Lung (tissue), 17 donors: ENCODE measurements at places on chromosomes 2 and 18. TPM values are rescaled to one million over a fixed set of nuclear protein-coding genes. Genes with fewer than 3 reads are reported as not detected.
A peak's percentile ranks its signal among the peaks of the same experiment; 100 is the strongest.

Gene PECR
- 14.3 TPM for total RNA-seq

- no peak for DNase-seq
These were observed 116.7 kb downstream of the DSC3 start for GRCh38 chr18:30925795-30926194.

GRCh38 chr2:216274194-216274840 lies 98.0 kb downstream of the MARCHF4 start:
- no peak for DNase-seq

GRCh38 chr2:86020984-86021383 lies 84.7 kb downstream of the POLR1A start:
- DNase-seq: peak; percentile 73

DNA sequence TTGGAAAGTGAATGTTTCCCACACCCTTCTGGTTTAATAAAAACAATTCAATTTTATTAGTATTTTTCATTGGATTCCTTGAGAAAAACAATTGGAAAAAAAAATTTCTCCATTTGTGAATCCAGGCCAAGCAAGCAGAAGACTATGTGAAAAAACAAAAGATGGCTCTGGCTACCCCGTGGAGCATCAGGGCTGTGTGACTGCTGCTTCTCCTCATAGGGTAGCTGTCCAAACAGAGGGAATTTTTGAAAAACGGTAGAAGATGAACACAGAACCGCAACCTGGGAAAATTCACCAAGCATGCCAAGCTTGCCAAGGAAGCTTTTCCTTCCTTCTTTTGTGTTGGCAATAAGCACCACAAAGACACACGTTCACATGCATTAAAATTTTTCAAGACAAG lies 71.3 kb upstream of the ACVR2A start:
- DNase-seq: no peak

GRCh38 chr2:27606611-27607010 lies 22.2 kb downstream of the CCDC121 start:
- DNase-seq: no peak

DNA sequence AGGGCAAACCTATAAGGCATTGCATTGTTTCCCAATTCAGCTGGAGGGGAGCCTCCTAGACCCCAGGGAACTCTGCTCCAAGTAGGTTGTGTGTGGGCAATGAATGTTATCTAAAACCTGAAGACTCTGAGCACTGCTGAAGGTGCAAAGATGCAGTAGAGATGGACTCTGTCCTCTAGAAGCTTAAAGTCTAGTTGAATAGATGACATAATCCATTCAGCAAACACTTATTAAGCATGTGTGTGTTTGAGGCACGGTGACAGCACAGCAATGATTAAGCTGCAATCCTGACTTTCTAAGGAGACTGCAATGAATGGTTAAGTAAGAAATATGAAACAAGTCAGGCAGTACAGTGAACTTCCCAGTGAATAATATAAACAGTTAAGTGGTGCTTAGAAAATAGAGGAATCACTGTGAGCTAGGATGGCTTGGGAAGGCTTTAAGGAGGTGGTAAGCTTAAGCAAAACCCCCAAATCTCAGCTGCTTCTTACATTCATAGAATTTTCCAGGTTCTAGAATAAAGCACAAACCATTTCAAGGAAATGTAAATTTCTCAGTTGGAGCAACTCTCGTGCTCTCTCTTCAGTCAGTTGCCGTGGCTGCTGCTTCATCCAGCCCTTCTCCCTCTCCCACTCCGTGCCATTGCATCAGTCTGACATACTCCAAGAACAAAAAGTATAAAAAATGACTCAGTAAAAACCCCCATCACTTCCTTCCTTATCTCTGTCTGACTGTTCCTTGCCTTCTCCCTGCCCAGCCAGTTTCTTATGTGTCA lies 19.1 kb downstream of the MXD1 start:
- no peak for DNase-seq
